Fibroblast of lung (primary cell): ENCODE measurements at places on chromosomes 3 and 15.
A peak's percentile ranks its signal among the peaks of the same experiment; 100 is the strongest.

DNA sequence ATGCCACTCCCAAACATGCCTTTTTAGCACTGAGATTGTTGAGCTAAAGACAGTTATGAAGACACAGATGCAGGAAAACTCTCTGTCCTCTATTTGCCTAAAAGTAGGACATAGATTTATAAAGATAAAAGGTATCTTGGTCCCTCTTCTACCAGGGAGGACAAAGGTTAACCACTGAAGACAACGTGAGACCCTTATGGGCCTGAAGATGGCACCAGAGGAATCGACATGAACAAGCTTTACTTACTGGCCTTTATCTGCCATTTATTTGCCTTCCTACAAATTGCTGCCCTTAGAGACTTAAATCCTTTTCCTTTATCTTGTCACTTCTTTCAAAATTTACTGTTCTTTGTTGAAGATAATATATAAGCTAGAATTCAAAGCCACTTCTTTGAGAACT is 109.7 kb upstream of the FAM3D start:
- DNase-seq, result no peak

DNA sequence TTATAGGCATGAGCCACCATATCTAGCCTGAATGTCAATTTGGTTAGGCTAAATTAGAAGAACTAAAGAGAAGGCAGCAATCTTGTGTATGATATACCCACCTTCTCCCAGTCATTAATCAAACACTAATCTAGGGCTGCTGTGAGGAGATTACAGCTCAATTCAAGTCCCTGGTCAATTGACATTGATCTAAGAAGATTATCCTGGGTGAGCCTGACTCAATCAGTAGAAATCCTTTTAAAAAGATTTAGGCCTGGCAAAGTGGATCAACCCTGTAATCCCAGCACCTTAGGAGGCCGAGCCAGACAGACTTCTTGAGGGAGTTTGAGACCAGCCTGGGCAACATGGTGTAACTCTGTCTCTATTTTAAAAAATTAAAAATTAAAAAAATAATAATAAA is 2.5 kb upstream of the DNAH12 start:
- no peak for DNase-seq

DNA sequence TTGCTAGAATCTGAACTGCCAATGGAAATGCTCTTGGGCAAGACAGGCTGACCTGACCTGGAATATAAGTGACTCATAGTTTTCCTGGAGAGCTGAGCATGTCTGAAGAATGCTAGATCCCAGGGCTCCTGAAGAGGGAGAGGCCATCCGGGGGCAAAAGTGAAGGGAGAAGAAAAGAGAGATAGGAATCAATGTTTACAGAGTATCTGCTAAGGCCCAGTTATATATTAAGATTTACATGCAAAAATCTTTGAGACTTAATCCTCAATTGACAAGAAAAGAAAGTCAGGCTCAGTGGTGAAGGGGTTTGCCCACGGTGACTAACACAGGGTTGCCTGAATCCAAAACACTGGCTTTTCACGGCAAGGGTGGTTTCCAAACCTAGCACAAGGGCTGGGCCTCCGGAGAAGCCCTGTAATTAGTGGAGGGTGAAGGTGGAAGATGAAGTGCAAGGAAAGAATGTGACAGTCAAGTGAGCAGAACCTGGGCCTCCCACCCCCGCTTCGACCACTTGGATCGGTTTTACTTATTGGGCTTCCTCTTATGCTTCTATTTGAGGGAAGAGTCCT is 91.7 kb upstream of the FGF12 start:
- peak; percentile 75 for DNase-seq

- no peak for DNase-seq
These were observed 21.3 kb upstream of the SEC62 start for GRCh38 chr3:169945313-169945712.

DNA sequence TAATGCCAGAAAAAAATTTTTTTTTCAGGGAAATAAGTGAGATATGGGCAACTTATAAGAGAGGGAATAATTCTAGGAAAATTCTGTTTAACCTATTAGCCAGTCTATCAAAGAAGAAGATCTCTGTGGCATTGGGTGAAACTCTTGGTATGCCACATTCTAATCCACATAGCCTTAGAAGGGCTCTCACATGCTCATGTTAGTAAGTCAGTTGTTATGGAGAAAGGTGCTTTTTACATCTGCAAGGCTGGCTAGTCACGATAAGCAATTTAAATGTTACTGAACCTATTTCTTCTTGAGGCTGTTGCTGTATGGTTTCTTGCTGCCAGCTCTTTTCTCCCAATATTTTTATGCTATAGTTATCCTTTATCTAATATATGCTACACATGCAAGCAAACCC is 89.9 kb upstream of the MAGI1 start:
- DNase-seq, result no peak

DNA sequence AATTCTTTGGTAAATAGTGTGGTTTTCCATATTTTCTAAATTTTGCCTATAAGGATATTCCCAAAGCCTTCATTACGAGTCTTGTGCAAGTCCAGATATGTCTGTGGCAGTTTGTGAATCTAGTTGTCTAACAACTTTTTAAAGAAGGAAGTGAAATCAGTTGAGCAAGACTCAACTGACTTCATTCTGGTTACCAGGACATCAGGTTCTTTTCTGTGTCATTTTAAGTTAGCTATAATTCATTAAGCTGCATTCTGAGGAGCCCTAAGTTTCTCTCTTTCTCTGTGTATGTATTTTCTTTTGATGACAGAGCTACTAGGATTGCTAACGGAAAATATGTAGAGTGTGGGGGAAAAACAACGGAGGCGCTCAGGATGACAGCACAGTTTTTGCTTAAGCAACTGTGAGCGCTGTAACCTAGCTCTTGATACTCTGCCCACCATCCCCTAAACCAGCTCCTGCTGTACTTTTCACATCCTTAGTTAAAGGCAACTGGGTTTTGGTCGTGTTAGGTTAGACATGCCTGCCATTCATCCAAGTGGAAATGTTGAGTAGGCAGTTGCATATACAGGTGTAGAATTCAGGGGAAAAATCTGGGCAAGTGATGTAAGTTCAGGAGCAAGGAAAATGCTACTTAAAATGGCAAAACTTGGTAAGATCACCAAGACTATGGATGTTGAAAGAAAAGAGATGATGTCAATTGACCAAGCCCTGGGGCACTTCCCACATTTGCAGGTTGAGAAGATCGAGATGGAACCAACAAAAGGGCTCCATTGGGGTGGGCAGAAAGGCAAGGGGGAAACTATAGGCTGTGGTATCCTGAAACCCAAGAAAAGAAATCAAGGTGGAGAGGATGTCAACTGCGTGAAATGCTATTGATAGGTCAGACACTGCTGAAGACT is 9.2 kb downstream of the MFSD1 start:
- DNase-seq, result no peak

GRCh38 chr3:151612115-151612514 is 121.6 kb upstream of the AADACL2 start:
- no peak for DNase-seq

DNA sequence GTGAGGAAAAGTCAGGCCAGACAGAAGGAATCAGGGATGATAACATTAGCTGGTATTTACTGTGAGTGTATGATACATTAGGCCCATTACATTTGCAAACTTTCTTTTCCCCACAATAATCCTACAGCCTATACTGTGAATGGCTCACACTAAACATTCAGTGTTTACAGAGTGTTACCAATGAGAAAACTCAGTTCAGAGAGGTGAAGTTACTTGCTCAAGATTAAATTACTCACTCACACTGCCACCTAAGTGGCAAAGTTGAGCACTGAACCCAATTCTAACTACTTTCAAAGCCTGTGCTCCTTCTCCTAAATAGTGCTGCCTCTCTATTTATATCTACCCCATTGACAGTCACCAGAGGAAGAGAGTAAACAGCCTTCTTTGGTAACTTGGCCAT is 8.5 kb downstream of the XPC start:
- no peak for DNase-seq

DNA sequence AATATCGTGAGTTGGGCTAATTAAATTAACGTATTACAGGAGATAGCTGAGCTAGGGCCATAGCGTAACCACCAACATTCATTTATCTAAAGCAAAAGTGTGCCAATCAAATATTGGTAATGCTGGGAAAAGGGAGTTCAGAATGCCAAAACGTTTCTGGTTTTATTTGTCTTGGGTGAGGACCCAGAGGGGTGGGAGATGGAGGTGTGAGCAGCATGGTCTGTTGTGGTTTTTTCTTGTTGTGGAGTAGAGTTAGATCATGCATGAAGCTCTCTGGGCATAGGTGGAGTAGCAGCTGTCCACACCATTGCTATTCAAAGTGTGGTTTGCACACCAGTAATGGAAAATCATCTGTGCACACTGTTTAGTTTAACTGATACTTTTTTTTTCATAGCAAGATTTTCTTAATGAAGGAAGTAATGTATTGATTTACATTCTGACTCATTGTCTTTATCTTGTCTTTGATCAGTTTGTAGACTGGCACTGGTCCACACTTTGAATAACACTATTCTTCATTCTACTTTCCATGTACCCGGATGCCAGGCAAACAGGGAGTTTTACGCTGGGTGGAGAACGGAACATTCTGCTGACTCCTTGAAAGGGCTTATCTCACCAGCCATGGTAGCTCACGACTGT is 50.8 kb upstream of the CRTC3 start:
- DNase-seq, result peak; percentile 64

- no peak for DNase-seq
These were observed 507.9 kb upstream of the TPRG1 start for GRCh38 chr3:188663839-188664238.

DNA sequence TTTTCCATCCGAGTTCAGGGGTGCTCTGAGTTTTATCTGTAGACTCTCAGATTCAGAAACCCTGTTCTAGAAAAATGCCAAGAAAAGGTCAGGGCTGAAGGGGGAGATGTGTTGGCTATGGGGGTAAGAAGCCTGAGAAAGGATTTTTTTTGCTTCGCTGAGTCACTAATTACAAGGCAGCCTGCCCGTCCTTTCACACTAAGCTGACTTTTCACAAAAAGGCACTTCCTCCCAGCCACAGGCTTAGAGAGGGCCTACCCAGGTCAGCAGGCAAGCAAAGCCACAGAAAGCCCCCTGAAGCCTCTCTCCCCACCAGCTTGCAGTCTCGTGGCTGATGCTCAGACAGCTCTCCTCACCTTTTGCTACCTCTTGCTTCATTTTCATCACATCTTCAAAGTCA is 192.6 kb upstream of the PRICKLE2 start:
- peak; percentile 35 for DNase-seq

DNA sequence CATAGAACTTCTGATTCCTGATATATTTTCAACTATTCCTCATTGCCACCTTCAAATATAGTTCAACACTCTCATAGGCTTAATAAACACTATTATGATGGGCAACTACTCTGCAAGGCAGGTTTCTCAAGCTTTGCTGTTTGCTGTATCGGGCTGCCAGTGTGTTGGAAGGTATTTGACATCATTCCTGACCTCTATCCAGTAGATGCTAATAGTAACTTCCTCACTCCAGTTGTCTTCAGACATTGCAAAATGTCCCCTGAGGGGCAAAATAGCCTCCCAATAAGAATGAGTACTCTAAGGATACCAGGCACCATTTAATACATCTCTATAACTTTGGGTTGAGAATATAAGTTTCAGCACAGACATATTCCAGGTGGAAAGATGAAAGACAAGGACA is 147.5 kb upstream of the PFN2 start:
- no peak for DNase-seq

GRCh38 chr3:26100176-26100575 is 310.3 kb downstream of the OXSM start:
- no peak for DNase-seq

- DNase-seq, result peak; percentile 50
These were observed 48.6 kb downstream of the GAP43 start for GRCh38 chr3:115671761-115672455.
